ENCODE measurements at places on chromosomes 6 and 20.
A peak's percentile ranks its signal among the peaks of the same experiment; 100 is the strongest.

- no peaks in the 10 kb centered on the region for H3K27me3 ChIP-seq
- H3K36me3 ChIP-seq, result no peaks in the 10 kb centered on the region
- H3K4me1 ChIP-seq, result no peaks in the 10 kb centered on the region
- peak; percentile 38 for DNase-seq
Observed at GRCh38 chr6:21586740-21587178, 6.8 kb upstream of the SOX4 start.

GRCh38 chr6:583635-584034 is 73.3 kb downstream of the HUS1B start:
- no peak overlapping the region for H3K4me3 ChIP-seq
- no peaks in the 10 kb centered on the region for H3K27me3 ChIP-seq
- no peak overlapping the region for H3K27ac ChIP-seq
- no peaks in the 10 kb centered on the region for H3K36me3 ChIP-seq
- DNase-seq, result no peak
- H3K4me1 ChIP-seq, result no peaks in the 10 kb centered on the region

DNA sequence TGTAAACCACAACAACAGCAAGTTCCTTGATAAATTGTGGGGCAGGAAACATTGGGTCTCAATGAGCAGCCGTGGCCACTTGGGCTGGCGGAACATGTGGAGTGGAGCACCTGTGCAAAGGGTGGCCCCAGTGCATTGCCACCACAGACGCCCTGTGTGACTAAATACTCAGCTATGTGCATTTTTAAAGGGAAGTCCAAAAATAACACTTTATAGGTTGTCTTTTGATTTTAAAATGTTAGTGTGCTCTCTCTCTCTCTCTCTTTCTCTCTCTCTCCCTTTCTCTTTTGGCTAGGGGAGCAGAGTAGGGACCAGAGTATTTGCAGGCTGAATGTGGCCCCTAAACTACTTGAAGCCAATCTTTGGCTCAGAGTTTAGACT is 236.3 kb downstream of the BCAS1 start:
- H3K4me3 ChIP-seq, result no peak overlapping the region
- no peaks in the 10 kb centered on the region for H3K36me3 ChIP-seq
- no peak overlapping the region for H3K27ac ChIP-seq
- H3K27me3 ChIP-seq, result no peaks in the 10 kb centered on the region
- no peak for DNase-seq
- no peaks in the 10 kb centered on the region for H3K4me1 ChIP-seq

DNA sequence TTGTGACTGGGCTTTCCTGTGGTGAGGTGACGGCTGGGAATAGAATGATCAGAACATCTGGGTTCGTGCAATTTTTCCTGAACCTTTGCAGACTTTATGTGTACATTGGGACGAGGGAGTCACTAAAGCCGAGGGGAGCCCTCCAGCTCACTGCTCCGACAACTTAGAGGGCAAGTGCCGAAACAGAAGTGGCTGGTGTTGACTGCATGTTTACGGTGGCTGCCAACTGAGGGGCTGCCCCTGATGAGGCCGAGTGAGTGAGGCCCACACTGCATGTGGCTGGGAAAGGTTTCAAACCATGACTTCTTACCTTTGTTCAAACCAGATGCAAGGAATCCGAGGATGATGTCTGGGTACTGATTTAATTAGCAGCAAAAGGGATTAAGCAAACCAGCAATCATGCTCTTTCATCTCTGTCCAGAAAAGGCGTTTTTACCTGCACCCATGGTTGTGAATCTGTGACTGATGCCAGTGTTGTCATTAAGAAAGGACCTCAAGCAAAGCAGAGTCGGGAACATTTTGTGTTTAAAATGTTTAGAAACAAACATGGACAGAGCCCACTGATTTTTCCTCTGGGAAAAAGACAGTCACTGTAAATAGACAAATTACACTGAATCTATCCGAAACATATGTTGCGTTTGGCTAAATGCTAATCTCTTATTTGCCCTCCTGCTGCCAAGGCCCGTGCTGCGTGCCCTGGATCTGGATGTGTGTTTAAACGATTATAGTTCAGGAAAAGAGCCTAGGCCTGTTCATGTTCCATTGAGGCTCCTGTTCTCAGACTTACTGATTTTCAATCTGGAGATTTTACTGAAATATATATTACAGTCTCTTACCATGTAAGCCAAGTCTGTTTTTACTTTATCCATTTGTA is 105.1 kb downstream of the UST start:
- no peaks in the 10 kb centered on the region for H3K27me3 ChIP-seq
- H3K36me3 ChIP-seq, result no peaks in the 10 kb centered on the region
- peaks cover 6% of the 10 kb centered on the region for H3K4me1 ChIP-seq
- peak; percentile 20 for DNase-seq
- no peak overlapping the region for H3K4me3 ChIP-seq

DNA sequence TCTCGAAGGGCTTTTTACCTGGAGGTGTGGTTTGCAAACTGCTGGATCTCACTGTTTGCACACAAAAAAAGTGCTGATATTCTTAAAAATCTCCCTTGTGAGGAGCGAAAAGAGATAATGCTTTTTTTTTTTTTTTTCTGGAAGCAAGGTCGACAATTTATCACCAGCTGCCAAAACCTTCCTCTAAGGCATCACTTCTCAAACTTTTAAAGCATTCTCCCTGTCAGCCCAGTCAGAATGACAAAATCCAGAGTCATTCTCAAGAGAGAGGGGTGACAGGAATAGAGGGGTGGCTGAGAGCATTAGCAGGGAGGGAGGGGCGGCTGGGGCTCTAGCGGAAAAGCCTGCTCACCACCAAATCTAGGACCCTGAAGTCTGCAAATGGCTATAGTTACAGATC is 137.2 kb upstream of the ARMC2 start:
- no peak overlapping the region for H3K4me3 ChIP-seq
- no peak overlapping the region for H3K27ac ChIP-seq
- no peak for DNase-seq
- H3K4me1 ChIP-seq, result peaks cover 7% of the 10 kb centered on the region

DNA sequence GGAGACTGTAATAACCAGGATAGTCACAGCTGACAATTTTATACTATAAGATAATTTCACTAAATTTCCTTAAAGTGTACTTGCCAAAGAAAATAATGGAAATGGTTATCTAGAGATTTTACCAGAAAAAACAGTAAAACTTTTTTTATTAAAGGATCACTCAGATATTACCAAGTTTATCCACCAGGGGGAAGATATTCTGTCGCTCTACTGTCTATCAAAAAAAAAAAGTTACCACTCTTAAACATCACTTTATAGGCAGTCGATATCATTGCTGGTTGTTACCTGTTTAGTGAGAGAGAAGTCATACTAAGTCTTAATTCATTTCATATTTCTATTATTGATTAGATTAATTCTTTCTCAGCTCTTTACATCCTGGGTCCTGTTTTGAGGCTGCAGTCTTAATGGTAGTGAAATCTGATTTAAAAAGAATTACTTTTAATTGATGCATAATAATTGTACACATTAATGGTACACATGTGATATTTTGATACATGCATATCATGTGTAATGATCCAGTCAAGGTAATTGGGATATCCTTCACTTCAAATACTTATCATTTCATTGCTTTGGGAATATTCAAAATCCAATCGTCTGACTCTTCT is 18.9 kb downstream of the L3MBTL3 start:
- no peaks in the 10 kb centered on the region for H3K36me3 ChIP-seq
- H3K4me3 ChIP-seq, result no peak overlapping the region
- DNase-seq, result no peak
- no peak overlapping the region for H3K27ac ChIP-seq
- H3K4me1 ChIP-seq, result no peaks in the 10 kb centered on the region

- no peaks in the 10 kb centered on the region for H3K4me1 ChIP-seq
- no peaks in the 10 kb centered on the region for H3K36me3 ChIP-seq
- no peak overlapping the region for H3K27ac ChIP-seq
Observed at GRCh38 chr20:6680854-6681253, 86.6 kb upstream of the BMP2 start.

DNA sequence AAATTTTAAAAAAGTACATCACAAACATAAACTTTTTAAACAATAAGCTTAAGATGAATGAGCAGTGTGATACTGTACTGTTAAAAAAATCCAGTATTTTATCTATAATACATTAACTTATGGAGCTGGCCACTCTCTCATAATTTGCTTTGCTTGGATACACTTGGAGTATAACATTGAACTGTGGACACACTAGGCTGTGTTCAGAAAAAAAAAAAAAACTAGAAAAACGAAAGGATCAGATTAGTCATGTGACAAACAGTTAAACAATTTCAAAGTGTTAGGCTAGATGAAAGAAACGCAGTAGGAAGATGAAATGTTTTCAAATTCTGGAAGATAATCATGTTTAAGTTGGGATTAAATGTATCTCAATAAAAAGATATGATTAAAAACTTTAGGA is 220.0 kb downstream of the GRIK2 start:
- H3K4me1 ChIP-seq, result no peaks in the 10 kb centered on the region
- DNase-seq, result no peak
- no peaks in the 10 kb centered on the region for H3K36me3 ChIP-seq
- H3K27ac ChIP-seq, result no peak overlapping the region
- no peaks in the 10 kb centered on the region for H3K27me3 ChIP-seq

DNA sequence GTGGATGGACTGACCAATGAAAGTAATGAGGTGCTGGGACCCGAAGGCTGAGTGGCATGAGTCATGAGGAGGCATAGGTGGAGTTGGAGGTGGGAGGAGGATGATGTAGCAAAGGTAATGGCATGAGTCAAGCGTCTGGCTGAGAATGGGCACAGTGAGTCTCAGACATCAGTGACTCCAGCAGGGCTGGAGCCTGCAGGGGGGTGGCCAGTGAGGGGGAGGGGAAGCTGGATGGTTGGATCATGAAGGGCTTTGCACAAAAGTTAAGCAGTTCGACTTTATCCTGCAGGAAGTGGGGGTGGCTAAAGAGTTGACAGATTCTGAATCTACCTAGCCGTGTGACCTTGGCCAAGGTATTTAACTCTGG is 99.0 kb upstream of the IYD start:
- H3K4me1 ChIP-seq, result no peaks in the 10 kb centered on the region
- no peak overlapping the region for H3K27ac ChIP-seq
- no peak overlapping the region for H3K4me3 ChIP-seq
- no peaks in the 10 kb centered on the region for H3K36me3 ChIP-seq

DNA sequence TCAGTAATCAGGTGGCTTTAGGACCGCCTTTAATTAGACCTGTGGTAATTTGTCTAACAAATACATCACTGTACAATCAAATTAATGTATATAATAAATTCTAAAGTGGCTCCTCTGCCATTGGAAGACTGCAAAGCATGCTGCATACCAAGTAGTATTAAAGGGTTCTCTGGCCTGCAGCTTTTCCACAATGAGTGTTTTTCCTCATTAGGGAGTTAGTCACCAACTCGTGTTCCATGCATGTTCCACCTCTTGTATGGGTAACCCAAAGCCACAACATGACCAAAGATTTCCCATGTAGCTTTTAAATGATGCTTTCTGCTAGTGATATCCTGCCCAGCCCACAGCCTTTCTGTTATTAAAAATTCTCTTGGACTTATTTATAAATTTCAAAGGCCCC is 218.7 kb downstream of the FUT9 start:
- H3K27ac ChIP-seq, result no peak overlapping the region
- no peaks in the 10 kb centered on the region for H3K27me3 ChIP-seq
- no peak for DNase-seq
- no peak overlapping the region for H3K4me3 ChIP-seq
- no peaks in the 10 kb centered on the region for H3K4me1 ChIP-seq

DNA sequence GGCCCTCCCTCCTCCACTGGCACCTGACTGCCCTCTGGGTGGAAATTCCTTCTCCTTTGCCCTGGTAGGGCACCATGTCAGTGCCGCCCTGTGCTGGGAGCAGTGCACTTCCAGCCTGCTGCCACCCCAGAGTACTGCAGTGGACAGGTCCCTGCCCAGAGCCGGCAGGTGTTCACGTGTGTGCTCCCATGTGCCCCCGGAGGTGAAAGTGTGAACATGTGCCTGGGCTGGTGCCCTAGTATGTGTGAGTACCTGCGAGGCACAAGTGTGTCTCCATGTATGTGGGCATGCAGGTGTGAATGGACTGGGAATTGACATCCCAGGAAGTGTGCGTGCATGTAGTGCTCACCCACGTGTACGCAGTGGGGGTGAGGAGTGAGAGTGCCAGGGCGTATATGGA is 29.4 kb downstream of the SDCBP2 start:
- H3K4me1 ChIP-seq, result no peaks in the 10 kb centered on the region
- DNase-seq, result no peak
- no peak overlapping the region for H3K27ac ChIP-seq

DNA sequence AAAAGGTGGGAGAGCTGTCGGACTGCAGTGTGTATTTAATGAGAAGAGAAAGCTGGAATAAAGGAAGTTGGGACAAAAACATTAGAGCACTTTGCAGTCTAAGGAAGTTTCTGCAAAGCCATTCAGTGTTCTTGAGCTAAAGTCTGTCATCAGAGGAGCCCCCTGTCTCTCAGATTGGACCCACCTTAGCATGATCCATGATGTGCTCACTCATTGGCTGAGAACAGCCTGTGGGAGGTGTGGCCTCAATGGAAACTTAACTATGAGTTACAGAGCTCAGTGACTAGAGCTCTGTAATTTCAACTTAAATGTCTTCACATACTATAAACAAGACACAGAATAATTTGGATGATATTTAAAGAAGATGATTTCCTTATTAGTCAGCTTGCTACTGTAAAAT is 437.0 kb downstream of the BTBD3 start:
- H3K36me3 ChIP-seq, result no peaks in the 10 kb centered on the region
- no peak overlapping the region for H3K4me3 ChIP-seq
- no peak for DNase-seq
- no peaks in the 10 kb centered on the region for H3K27me3 ChIP-seq
- H3K27ac ChIP-seq, result no peak overlapping the region

DNA sequence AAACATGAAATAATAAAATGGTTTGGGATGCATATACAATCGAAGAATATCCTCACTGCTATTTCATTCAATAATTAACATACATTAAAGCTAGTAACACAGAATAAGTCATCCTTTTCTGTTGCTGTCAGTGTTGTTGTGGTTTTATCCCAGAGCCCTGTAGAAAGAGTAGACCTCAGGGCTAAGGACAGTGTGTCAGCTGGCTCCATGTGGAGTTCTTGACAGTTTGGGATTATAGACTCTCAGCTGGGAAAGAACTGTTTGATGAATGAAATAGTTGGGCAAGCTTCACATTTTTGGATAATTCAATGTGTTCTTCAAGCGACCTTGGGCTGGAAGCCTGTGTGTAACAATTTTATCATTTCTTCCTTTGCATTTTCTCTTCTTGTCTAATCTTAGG is 10.1 kb downstream of the UTRN start:
- H3K36me3 ChIP-seq, result no peaks in the 10 kb centered on the region
- H3K4me3 ChIP-seq, result no peak overlapping the region
- no peaks in the 10 kb centered on the region for H3K4me1 ChIP-seq

GRCh38 chr6:157181649-157182048 is 141.7 kb downstream of the TMEM242 start:
- no peak overlapping the region for H3K4me3 ChIP-seq
- H3K27ac ChIP-seq, result no peak overlapping the region
- H3K27me3 ChIP-seq, result no peaks in the 10 kb centered on the region

GRCh38 chr6:37305841-37306425 is 47.9 kb upstream of the RNF8 start:
- H3K4me1 ChIP-seq, result no peaks in the 10 kb centered on the region
- no peaks in the 10 kb centered on the region for H3K36me3 ChIP-seq
- no peak for DNase-seq
- no peak overlapping the region for H3K27ac ChIP-seq
- H3K27me3 ChIP-seq, result no peaks in the 10 kb centered on the region

Data from prostate gland (tissue), 2 donors.